CD4-positive, alpha-beta T cell treated with Interleukin-12 subunit alpha and Interleukin-12 subunit beta, for 1 hour (primary cell): ENCODE measurements at places on chromosomes 2 and 18.
A peak's percentile ranks its signal among the peaks of the same experiment; 100 is the strongest.

DNA sequence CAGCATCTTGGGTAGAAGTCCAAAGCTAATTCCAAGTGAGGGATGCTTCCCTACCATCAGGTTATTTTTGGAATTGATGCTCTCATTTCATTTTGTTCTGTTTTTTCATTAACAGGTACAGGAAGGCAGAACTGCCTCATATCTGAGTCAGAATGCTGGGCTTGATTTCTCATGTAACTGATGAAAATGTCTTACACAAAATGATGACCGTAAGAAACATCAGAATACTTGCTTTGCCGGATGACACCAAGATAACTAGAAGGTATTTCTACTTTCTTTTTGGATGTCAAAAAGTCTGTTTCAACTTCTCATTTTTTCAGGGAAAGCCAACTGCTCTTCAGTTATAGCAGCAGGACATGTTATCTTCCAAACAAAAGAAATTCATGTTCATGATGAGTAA lies 62.6 kb downstream of the ETAA1 start:
- DNase-seq = no peak

- DNase-seq = no peak
Measured at GRCh38 chr18:12885500-12885899, 1.5 kb upstream of the PTPN2 start.

DNA sequence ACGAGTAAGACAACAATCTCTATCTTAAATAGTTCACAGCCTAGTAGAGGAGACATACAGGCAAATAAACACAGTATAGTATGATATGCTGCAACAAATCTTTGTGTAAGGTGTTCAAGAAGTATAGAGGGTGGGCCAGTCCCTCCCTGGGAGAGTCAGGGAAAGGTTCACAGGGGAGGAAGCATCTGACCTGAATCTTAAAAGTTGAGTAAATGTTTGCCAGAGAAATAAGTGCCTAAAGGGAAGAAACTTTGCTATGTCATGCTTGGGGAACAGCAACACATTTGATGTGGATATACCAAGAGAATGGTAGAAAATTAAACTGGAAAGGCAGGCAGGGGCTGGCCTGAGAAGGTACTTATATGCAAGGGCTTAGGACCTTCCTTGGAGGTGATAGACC lies 125.7 kb upstream of the CYP26B1 start:
- DNase-seq = no peak

GRCh38 chr2:64283641-64284361 lies 139.6 kb upstream of the PELI1 start:
- DNase-seq = peak; percentile 52

DNA sequence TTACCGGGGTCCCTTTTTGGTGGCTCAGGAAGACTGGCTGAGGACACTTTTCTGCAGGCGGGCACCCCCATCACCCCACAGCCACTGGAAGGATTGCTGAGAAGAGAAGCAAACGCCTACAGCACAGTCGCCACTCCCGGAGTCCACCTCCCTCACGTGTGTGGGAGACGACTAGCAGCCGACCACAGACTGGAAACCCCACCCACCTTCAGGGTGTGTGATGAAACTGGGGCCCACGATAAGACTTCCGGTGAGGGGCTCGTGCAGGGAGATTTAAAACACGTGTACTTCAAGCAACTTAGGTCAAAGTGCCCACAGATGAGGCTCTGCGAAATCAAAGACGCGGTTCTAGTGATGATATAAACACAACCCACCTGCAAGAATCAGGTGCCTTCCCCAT lies 26.3 kb downstream of the MBP start:
- DNase-seq = peak; percentile 86

DNA sequence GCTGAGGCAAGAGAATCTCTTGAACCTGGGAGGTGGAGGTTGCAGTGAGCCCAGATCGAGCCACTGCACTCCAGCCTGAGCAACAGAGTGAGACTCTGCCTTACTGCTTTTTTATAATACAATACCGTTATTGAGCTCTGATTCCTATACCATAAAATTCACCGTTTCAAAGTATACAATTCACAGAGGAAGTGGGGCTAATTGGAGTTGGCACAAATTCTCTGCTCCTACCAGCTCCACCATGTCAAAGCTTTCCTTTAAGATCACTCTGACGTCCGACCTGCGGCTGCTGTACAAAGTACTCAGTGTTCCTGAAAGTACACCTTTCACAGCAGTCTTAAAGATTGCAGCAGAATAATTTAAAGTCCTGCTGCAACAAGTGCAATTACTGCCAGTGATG lies 29.6 kb upstream of the CYBRD1 start:
- DNase-seq = no peak

DNA sequence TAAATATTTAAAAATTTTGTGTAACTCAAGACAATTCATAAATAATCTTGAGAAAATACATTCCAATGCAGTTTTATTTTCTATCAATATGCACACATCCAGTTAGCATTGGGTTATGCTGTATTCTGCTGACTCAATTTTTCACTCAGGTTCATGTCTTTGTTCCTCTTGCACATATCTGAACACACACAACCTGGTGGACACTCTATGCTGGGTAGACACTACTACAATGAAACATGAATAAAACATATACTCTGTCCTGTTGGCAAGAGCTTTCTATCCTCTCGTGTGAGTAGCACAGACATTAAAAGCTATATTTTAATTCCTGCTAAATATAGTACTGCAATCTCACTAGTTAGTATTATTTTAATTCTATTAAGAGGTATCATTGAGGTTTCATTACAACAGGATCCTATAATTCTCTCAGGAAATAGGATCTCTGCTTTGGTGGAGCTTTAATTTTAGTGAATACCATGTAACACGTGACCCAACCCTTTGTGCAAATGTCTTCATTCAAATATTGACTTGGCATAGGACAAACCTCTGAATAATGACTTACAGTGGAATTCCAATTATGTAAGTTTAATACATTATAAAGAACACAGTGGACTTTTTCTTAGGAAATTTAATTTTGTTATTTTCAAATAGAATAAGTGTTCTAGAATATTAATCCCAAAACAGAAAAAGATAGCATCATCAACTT lies 342.3 kb upstream of the TMEFF2 start:
- DNase-seq = no peak

- DNase-seq = no peak
Measured at GRCh38 chr18:7170292-7170691, 52.7 kb upstream of the LAMA1 start.

DNA sequence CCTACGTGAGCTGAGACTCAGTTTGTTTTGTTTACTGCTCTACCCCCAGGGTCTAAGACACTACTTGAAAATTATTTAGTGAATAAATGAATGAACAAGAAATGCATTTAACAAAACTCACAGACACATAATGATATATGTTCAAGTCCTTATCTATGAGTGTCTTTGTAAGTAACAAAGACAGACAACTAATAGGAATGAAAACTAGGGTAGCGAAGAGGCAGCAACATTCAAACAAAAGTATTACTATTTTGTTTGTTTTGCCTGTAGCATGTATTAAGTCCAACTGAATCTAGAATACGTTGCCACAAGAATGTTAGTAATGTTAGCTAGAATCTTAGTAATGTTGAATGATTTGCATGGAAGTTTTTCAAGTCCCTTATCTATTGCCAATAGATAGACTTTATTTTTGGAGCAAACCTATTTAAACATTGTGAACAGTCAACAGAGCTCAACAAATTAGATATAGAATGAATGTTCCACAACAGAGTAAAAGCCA lies 144.8 kb upstream of the VWC2L start:
- no peak for DNase-seq

- DNase-seq = no peak
Measured at GRCh38 chr2:188527141-188527540, 235.5 kb downstream of the GULP1 start.

DNA sequence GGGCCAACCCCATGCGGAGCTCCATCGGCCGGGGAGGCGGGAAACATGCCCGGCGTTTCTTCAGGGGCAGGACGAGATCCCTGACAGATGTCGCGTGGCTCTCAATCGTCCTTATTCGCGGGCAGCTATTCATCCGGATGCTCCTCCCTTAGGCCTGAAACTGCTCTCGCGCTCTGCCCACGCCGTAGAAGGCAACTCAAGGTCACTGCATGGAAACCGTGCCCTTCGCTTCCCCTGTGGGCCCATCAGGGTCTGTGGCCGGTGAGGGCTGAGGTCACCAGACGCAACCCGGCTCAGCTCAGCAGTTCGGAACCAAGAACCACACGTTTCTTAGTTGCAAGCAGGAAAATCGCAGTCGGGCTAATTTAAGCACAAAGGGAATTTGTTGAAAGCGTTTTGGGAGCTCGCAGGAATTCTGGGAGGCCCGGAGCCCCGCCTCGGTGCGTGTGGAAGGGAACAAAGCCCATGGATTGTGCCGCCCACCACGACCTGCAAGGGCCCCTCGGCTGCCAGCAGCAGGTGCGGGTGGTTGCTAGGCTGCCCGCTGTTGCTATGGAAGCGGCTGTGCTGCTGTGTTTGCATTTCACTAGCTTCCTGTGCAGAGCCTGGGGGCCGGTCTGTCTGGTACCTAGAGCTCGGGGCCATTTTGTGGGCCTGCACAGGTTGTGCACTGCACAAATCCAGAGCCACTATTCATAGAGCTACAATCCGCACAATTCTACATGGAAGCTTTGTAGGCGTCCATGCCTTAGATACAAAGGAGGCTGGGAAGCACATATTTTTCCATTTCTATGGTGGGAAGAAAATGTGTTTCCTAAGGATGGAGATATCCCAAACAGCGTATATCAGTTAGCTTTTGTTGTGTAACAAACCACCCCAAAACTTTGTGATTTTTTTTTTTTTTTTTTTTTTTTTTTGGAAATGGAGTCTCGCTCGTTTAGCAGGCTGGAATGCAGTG lies 6.0 kb upstream of the ALLC start:
- DNase-seq = peak; percentile 77

- DNase-seq = no peak
Measured at GRCh38 chr2:38120829-38121228, 44.9 kb upstream of the CYP1B1 start.

GRCh38 chr2:226725126-226725860 lies 74.3 kb downstream of the IRS1 start:
- DNase-seq = no peak

DNA sequence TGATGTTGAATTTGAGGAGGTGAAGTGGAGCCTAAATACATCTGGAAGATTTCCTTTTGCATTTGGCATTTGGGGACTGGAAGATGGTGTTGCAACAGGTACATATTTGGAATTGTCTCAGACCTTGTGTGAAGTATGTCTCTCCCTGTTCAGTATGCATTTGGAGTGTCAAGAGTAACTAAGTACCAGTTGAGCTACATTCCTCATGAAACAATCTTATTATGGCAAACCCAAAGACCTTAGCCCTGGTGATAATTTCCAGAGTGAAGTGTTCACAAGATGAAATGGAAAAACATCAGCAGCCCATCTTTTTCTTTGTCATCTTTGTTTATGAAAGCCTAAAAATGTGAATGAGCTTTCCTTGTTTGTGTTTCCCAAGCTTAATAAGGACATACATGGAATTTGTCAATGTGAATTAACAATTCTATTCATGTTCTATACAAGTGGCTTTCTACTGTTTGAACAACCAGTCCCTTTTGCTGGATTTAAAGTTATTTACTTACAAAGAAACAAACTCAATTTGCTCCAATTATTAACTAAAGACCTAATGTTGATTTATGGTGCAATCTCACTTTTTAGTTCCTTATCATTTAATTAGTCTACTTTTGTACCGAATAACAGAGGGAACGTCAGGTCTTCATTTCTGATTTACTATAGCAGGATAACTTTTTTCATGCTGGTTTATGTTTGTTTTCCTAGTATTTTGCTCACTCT lies 42.1 kb upstream of the PPP1R1C start:
- DNase-seq = no peak

GRCh38 chr2:64168756-64169155 lies 24.5 kb upstream of the PELI1 start:
- DNase-seq = no peak

DNA sequence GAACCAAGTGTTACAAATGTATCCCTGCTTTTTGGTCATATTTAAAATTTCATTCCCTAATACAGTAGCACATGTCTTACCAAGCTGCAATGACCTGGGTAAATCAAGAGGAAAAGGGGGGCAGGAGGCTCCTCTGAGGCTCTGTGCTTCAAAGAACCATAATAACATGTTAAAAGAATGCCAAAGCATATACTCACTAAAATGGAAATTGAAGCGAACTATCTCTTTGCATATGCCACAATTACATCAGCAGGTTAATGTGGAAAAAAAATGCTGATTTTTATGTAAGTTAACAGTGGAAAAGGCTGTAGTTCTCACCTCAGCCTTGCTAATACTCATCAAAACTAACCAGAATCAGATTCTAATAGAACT lies 37.5 kb upstream of the NCKAP5 start:
- DNase-seq = no peak

DNA sequence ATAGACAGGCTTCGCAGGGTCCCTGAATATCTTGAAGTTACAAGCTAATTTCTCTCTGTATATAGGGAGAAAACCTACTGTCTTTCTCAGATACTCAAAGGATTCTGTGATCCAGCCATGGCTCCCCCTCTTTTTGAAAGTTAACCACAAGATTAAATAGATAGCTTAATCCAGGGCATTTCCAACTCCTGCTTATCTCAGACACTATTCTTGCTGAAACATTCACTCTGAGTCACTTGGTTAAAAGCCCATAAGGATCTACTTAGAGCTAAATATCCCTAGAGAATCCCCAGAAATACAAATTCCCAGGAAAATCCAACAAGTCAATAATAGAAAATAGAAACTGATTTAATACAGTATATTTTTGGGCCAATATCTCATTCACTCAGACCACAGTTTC lies 179.1 kb upstream of the LYPD1 start:
- DNase-seq = no peak

- no peak for DNase-seq
Measured at GRCh38 chr2:178947006-178947405, 102.9 kb downstream of the CCDC141 start.

- no peak for DNase-seq
Measured at GRCh38 chr18:74609535-74609934, 11.9 kb downstream of the ZNF407 start.

- peak; percentile 88 for DNase-seq
Measured at GRCh38 chr18:48951448-48952286, 902 bp upstream of the SMAD7 start.

DNA sequence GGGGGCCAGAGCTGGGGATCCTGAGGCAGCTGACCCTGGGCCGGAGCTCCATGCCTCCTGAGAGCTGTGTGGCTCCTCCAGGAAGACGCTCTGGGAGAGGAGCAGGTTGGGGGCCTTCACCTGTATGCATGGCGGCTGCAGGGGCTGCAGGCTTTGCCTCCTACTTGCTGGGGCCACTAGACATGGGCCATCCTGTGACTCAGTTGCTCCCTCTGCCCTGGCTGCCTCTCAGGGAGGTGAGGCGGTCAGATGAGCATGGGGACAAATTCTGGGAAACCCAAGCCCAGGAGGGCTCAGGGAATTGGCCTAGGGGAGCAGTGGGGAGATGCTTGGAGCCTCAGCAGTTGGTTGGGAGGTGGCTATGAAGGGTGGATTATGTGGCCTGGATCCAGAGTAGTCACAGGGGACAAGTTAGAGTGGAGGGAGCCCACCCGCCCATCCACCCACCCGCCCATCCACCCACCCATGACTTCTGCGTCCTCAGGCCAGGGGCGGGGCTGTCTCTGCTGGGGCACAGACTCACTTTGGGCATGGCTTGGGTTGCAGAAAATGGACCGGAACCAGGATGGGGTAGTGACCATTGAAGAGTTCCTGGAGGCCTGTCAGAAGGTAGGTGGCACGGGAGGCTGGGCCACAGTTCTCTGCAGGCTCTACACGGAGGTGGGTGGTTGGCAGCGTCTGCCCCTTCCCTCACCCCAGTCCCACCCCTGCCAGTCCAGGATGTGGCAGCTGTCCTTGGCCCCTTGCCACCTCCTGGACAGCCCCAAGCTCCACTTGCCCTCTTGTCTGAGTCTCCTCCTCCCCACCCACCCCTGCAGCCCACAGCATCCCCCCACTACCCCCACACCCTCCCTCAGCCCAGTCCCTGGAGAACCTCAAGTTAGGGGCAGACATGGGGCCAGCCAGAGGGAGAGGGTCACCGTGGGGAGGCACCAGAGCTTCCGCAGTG lies 19.5 kb upstream of the FAHD2A start:
- no peak for DNase-seq

GRCh38 chr2:769771-770170 lies 92.6 kb upstream of the TMEM18 start:
- DNase-seq = no peak
